ENCODE measurements at places on chromosomes 7 and 10.

- peak; percentile 86 for DNase-seq
These were observed 10.3 kb downstream of the ITPRIP start for GRCh38 chr10:104327745-104328645.

DNA sequence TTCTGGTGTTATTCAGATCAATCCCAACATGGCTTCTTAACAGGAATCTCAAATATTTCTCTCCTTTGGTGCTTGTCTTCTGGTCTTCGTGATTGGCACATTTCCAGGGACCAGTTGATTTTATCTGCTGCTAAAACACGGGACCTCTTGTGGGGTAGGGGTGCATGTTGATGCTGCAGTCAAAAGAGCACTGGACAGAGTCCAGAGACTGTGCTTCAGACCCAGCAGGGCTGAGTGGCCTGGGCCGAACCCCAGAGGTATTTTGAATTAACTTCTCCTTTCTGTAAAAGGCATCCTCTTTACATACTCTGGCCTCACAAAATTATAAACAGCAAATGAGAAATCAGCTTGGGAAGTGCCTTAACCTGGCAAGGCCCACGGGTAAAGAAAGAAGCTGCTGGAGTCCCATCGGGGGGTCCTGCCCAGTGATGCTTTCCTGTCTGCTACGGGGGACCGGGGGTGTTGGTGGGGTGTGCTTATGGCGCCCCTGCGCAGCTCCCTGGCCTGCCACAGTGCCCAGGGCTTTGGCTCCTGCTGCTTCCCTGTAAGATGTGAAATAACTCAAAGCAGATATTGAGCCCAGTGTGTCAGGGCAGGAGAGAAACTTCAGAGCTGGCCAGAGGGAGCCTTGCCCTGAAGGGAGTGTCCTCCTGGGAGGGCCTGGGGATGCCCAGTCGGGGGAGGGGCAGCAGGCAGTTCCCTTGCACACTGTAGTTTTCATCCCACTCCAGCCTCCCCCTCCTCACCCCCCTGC lies 230.5 kb downstream of the TCF7L2 start:
- DNase-seq, result no peak

- DNase-seq, result peak; percentile 79
These were observed 88.6 kb downstream of the RNF216 start for GRCh38 chr7:5692845-5693278.

GRCh38 chr7:55265836-55266642 lies 99.1 kb upstream of the LANCL2 start:
- no peak for DNase-seq

DNA sequence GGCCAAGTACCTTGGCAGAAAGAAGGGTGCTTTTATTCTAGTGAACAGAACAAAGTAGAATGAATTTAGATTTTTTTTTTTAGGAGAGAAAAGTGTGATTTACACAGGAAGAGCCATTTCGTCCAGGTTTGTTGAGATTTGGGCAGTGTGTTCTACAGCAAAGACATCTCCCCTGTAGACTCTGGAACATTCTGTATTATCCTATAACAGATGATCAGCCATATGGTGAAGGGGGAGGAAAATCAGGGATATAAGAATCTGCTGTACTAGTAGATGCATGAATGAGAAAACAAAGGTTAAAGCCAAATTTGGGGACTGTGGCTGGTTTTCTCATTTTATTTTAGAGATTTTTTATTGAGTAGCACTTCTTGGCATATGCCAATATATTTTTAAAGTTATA lies 453.7 kb upstream of the LRRTM3 start:
- DNase-seq, result no peak

GRCh38 chr10:35768731-35769130 lies 126.6 kb upstream of the FZD8 start:
- DNase-seq, result no peak

DNA sequence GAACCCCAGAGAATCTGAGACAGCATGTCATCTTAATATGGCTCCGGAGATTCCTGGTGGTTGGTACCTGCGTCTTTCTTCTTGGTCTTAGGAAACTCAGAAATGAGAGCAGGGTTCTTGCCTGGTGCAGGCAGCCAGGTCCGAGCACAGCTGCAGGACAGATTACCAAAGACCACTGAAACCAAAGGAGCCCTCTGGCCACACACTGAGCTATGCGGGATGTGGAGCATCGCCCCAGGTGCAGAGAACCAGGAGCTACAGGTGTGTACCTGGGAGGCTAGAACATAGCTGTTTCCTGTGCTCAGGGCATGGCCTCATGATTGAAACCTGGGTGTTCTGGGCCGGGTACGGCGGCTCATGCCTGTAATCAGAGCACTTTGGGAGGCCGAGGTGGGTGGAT lies 635.4 kb downstream of the CALN1 start:
- DNase-seq, result no peak
